ENCODE measurements at places on chromosomes 4 and X. TPM values are rescaled to one million over a fixed set of nuclear protein-coding genes. Genes with fewer than 3 reads are reported as not detected.
A peak's percentile ranks its signal among the peaks of the same experiment; 100 is the strongest.

DNA sequence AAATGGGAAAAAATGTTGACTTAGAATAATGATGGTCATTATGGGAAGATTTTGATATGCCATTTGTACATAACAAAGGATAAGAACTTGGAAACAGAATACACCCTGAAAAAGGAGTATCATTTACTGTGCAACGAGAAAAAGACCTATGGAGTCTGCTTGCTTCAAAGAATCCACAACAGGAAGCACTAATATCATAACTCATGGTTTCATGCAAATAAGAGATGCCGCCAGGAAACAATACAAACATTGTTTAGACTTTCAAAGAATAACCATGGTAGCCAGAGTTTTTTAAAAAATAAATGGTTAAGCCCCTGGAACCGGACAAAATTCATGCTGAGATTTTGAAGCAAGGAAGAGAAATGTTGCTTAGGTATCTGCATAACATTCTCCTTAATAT lies 139.9 kb upstream of the ETNPPL start:
- no peaks in the 10 kb centered on the region for H3K36me3 ChIP-seq
- H3K27ac ChIP-seq, result no peak overlapping the region
- no peaks in the 10 kb centered on the region for H3K27me3 ChIP-seq
- H3K4me3 ChIP-seq, result no peak overlapping the region
- no peaks in the 10 kb centered on the region for H3K4me1 ChIP-seq

DNA sequence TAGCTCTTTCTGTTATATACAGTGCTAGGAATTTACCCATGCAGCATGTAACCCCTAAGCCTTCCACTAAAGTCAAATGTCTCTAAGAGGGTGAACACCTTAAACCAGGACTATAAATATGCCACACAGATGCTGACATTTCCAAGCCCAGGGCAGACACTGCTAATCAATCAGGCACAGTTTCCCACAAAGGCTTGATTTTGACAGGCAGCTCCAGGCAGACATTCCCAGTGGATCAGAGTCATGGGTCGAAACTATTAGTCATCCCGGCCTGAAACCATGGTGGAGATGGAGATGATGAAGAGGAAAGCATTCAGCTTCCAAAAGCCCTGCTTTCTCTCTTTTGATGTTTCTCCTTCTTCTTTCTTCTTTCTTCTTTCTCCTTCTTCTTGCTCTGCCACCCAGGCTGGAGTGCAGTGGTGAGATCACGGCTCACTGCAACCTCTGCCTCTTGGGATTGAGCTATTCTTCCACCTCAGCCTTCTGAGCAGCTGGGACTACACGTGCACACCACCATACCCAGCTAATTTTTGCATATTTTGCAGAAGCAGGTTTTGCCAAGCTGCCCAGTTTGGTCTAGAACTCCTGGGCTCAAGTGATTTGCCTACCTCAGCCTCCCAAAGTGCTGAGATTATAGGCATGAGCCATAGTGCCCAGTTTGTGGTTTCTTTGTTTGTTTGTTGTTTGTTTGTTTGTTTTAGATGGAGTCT lies 21.0 kb upstream of the SORCS2 start:
- no peak for DNase-seq
- H3K4me1 ChIP-seq, result peaks cover 9% of the 10 kb centered on the region
- H3K27me3 ChIP-seq, result no peaks in the 10 kb centered on the region
- H3K36me3 ChIP-seq, result no peaks in the 10 kb centered on the region

DNA sequence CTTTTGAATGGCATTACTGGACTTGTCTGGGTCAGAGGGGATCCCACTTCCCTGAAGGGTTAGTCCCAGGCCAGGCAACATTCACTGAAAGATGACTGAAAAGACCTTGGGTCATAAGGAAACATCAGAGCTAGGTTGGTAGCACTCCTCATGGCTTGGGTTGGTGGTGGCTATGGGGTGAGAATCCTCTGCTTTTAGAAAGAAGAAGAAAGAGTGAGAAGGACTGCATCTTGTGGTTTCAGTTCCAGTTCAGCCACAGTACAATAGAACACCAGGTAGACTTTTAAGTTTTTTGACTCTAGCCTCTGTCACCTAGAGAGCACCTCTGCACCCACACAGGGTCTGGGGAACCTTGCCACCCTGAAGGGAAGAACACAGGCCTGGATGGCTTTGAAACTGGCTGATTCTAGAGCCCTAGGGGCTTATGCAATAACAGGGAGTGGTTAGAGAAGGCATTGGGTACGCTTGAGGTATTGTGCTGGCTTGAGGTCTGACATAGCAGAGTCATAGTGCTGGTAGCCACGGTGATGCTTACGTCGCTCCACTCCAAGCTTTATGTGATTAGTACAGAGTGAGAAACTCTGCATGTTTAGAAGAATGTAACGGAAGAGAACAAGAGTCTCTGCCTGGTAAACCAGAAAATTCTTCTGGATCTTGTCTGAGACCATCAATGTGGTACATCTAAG lies 36.5 kb downstream of the PRR32 start:
- no peaks in the 10 kb centered on the region for H3K36me3 ChIP-seq
- H3K27ac ChIP-seq, result no peak overlapping the region
- H3K27me3 ChIP-seq, result no peaks in the 10 kb centered on the region
- no peaks in the 10 kb centered on the region for H3K4me1 ChIP-seq

DNA sequence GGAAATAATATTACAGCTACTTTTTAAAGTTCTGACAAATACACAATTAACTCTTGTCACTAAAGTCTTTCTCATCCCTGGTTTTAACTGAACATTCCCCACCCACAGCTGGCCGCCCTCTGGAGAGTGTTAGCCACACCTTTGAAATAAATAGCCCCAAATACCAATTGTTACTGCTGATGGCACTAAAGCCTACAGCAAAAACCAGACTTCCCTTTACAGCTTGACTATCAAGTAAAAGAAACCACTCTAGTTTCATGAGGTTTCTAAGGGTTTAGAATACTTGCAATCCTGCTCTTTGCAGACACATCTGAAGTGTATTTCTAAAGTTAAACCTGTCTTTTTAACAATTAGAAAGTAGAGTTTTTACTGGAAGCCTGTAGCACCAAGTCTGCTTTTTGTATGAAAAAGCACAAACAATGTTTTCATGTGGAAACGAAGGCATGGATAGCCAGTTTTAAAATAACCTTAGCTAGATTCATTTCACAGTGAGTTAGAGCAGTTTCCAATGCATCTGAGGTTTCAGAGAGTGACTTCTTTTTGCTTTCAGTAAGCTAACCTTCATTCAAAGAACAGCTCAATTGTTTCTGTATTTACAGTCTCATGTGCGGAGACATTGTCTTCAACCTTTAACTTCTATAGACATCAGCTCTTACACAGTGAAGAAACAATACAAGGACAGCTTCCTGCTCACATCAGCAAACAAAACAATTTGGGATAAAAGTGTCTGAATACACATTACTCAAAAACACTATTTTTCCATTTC lies 164.8 kb upstream of the VEGFC start:
- H3K36me3 ChIP-seq, result no peaks in the 10 kb centered on the region
- no peak overlapping the region for H3K27ac ChIP-seq
- H3K4me1 ChIP-seq, result no peaks in the 10 kb centered on the region
- no peaks in the 10 kb centered on the region for H3K27me3 ChIP-seq
- DNase-seq, result no peak

DNA sequence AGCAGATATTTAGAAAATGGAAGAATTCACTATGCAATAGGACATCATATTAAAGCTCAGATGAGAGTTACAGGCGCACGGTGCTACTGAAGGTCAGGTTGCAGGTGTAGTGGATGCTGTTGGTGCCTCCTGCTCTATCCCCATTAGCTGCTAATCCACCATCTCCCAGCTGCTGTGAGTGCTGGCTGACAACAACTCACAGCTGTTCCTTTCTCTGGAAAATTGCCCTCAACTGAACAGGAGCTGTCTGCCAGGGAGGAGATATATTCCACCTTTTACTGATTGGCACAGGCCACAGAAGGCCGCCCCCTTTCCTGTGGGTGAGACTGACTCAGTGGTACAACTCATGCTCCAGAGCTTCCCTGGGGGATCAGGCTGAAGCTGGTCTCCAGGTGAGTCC lies 48.7 kb downstream of the UCHL1 start:
- DNase-seq, result no peak
- H3K27me3 ChIP-seq, result no peaks in the 10 kb centered on the region
- no peaks in the 10 kb centered on the region for H3K36me3 ChIP-seq
- no peaks in the 10 kb centered on the region for H3K4me1 ChIP-seq
- no peak overlapping the region for H3K4me3 ChIP-seq

GRCh38 chrX:44974451-44974850 lies 101.5 kb downstream of the KDM6A start:
- no peaks in the 10 kb centered on the region for H3K27me3 ChIP-seq
- H3K27ac ChIP-seq, result no peak overlapping the region
- no peak overlapping the region for H3K4me3 ChIP-seq

DNA sequence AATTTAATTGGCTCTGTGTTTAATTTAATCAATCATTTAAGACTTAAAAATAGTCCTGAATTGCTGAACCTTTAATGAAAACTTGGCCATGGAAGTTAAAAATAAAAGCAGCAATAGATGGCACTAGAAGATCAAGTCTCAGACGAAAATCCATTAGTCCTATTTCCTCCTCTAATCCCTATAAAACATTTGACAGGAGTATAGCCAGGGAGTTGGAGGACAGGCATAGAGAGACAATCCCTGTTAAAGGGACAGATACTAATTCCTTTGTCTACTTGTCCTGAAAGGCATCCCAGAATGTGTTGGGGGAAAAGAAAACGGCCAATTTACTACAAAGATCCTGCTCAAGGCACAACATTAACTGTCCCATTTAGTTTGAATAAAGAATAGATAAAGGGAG lies 276.3 kb upstream of the TACR3 start:
- no peaks in the 10 kb centered on the region for H3K27me3 ChIP-seq
- no peaks in the 10 kb centered on the region for H3K4me1 ChIP-seq
- no peak overlapping the region for H3K4me3 ChIP-seq
- no peak overlapping the region for H3K27ac ChIP-seq

DNA sequence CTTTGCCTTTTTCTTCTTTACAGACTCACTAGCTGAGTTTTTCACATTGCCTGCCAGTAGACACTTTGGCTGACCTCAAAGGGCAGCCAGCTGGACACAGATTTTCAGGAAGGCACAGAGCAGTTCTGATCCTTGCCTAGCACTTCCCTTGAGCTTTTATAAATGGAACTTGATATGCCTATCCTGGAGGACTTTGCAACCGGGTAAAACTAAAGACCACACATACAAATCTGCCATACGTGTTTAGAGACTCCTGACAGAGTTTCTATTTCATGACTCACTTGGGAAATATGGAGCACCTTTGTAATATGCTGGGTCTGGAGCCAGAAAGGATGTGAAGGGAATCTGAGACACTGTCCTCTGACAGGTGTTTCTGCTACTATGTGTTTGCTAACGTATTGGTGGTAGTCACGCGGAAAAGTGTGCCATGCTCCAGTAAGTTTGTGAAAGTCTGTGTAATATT lies 56.7 kb upstream of the RASSF6 start:
- no peak overlapping the region for H3K27ac ChIP-seq
- H3K27me3 ChIP-seq, result no peaks in the 10 kb centered on the region
- no peak for DNase-seq
- no peak overlapping the region for H3K4me3 ChIP-seq
- H3K36me3 ChIP-seq, result no peaks in the 10 kb centered on the region
- no peaks in the 10 kb centered on the region for H3K4me1 ChIP-seq

GRCh38 chr4:40202474-40202873 lies 5.6 kb downstream of the RHOH start:
- no peaks in the 10 kb centered on the region for H3K36me3 ChIP-seq
- H3K4me3 ChIP-seq, result no peak overlapping the region
- no peak overlapping the region for H3K27ac ChIP-seq
- DNase-seq, result no peak
- H3K27me3 ChIP-seq, result no peaks in the 10 kb centered on the region

- H3K36me3 ChIP-seq, result no peaks in the 10 kb centered on the region
- DNase-seq, result no peak
- H3K27me3 ChIP-seq, result no peaks in the 10 kb centered on the region
- H3K27ac ChIP-seq, result no peak overlapping the region
- peaks cover 16% of the 10 kb centered on the region for H3K4me1 ChIP-seq
Observed at GRCh38 chr4:112288455-112288854, 2.8 kb upstream of the TIFA start.

- H3K4me1 ChIP-seq, result no peaks in the 10 kb centered on the region
- H3K36me3 ChIP-seq, result no peaks in the 10 kb centered on the region
- H3K27ac ChIP-seq, result no peak overlapping the region
- H3K4me3 ChIP-seq, result no peak overlapping the region
Observed at GRCh38 chrX:120749141-120749846, 119.4 kb upstream of the C1GALT1C1 start.

DNA sequence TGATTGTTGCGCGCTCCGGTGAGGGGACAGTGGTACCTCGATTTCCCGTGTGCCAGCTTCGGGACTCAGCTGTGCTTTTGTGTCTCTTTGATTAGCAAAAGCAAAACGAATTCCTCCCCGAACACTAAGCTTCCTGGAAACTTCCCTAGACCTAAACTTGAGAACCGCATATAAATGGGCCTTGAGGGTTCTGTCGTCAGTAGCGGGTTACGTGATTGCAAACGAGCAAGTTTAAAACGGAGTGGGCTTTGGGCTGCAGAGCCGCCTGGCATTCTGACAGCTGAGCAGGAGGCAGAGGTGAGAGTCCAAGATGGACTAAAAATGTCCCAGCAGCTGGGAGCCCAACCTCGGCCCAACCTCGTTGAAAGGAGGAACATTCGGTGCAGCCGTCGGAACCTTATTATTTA lies 1.2 kb upstream of the TAPT1 start:
- no peaks in the 10 kb centered on the region for H3K36me3 ChIP-seq
- no peaks in the 10 kb centered on the region for H3K27me3 ChIP-seq
- peak; percentile 68 for DNase-seq
- peak overlapping the region; percentile 80 for H3K4me3 ChIP-seq
- H3K27ac ChIP-seq, result peak overlapping the region; percentile 91

DNA sequence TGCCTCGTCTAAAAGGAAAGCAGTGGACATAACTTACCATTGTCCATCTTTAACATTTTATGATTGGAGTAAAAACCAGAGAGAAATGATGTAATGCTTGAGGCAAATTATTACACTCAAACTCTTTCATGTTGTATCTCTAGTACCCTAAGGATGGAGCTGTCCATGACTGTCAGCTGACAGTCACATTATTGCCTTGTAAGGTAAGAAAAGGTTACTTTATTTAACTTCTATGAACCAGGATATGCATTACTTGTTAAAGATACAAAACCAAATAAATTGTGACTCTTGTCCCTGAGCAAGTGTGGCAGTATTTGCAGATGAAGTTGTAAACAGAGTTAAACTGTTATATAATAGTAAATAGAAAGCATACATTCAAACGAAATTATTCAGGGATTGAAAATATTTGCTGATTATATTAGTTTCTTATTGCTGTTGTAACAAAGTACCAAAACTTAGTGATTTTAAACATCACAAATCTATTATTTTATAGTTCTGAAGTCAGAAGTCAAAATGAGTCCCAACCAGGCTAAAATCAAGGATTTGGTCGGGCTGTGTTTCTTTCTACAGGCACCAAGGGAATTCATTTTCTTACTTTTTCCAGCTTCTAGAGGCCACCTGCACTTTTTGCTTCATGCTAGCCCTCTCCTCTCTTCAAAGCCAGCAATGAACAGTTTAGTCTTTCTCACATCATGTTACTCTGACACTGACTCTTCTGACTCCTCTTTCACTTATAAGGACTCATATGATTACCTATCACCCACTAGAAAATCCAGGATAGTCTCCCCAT lies 113.8 kb downstream of the CEP44 start:
- H3K36me3 ChIP-seq, result no peaks in the 10 kb centered on the region
- no peaks in the 10 kb centered on the region for H3K27me3 ChIP-seq
- H3K4me1 ChIP-seq, result no peaks in the 10 kb centered on the region
- H3K4me3 ChIP-seq, result no peak overlapping the region

- no peaks in the 10 kb centered on the region for H3K4me1 ChIP-seq
- H3K4me3 ChIP-seq, result no peak overlapping the region
- no peaks in the 10 kb centered on the region for H3K36me3 ChIP-seq
Observed at GRCh38 chr4:151983854-151984253, 223.0 kb upstream of the GATB start.

Gene ADAMTS3
- 16.9 TPM for total RNA-seq

Gene HSD17B10
- 42.7 TPM for total RNA-seq

Gene GABRG1
- total RNA-seq, result 5.1 TPM

Gene PDS5A
- 49.4 TPM for total RNA-seq

Gene CLNK
- under 0.01 TPM for total RNA-seq

Gene SYP
- 83.5 TPM for total RNA-seq

Gene F11
- 0.99 TPM for total RNA-seq

Gene CT45A10
- not detected for total RNA-seq
